Stimulated activated CD4-positive, alpha-beta T cell treated with anti-CD3 and anti-CD28 coated beads, Interleukin-2, amount 100 ng/mL, for 24 hours (primary cell): ENCODE measurements at places on chromosomes 7 and 10.

- DNase-seq: no peak
Measured at GRCh38 chr10:124171561-124171960, 78.2 kb upstream of the CHST15 start.

- DNase-seq: no peak
Measured at GRCh38 chr7:18846765-18847215, 270.6 kb downstream of the TWIST1 start.

DNA sequence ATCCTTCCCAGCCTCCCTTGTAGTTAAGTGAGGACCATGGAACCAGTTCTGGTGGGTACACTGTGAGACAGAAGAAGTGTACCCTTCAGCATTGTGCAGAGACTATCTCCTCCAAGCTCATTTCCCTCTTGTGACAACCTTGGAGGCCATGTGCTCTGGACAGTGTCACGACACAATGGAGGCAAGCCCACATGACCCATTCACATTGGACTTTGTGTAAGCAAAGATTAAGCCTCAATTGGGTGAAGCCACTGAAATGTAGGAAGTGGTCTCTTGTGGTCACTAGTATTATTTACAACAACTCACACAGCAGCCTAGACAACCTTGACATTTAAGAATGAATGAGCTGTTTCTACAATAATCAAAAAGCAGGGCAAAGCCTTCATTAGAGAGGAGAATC, 124.2 kb downstream of the INHBA start:
- DNase-seq: no peak

DNA sequence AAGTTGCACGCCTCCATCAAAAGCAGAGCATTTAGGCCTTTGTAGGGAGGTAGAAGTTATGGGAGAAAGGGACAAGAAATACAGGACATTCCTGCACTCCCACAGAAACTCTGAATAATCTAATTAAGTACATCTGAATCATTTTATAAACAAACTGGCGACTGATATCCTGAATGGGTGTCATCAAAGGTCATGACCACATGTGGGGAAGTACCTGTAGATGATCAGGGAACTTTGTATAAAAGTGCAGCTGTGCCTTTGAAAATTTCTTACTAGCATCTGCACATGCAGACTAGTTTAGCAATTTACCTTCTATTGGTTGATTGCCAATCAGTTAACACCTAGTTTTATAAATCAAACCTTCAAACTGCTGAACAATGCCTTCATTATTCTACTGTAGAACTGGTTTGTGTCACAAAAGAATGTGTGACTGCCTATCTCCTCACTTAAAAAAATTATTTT, 17.1 kb downstream of the STEAP4 start:
- DNase-seq: no peak

DNA sequence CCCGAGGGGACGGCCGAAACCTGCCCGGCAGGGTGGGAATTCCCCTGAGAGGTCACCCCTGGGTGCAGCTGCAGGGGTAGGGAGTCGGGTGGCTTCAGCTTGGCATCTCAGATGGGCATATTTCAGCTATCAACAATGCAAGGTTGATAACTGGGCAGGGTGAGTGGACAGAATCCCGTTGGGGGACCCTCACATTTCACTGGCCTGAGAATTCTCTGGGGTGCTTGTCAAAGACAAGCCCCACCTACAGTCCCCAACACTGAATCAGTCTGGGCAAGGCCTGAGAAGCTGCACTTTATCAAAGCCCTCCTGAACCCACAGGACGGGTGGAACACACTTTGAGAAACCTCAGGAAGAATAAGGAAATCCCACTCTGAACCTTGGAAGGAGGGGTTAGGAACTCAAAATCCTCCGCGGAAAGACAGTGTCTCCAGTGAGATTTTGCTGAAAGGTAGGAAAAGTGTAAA, 3.1 kb downstream of the RGS10 start:
- DNase-seq: peak; percentile 31

DNA sequence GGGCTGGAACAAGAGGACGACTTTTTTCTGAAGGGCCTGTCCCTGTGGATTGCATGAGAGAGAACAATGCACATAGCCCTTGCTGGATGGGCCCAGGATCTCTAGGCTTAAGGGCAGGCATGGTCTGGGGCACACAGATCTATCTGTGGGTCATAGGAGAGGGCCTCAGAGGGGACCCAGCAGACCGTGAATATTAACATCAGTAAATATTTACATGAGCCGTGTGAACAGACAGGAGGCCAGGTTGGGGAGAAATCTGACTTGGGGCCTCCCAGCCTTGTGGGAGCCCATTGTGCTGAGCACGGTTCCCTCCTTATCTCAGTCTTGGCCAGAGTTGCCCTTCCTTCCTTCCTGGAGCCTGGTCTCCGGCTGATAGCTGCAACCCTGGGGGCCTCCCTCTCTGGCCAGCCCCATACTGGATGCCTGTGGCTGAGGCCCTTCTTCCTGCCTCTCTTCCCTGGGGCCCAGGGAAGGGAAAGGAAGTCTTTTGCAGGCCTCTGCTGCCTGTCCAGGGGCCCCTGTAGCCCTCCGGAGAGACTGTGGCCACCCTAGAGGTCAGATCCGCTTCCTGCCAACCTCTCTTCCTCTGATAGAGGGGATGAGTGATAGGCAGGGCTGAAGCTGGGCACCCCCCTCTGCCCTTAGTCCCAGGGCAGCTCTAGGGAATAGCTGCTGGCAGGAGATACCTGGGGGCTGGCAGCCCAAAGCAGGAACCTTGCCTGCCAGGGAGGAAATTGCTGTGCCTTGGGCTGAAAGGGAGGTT, 44.5 kb upstream of the TRIM8 start:
- no peak for DNase-seq

DNA sequence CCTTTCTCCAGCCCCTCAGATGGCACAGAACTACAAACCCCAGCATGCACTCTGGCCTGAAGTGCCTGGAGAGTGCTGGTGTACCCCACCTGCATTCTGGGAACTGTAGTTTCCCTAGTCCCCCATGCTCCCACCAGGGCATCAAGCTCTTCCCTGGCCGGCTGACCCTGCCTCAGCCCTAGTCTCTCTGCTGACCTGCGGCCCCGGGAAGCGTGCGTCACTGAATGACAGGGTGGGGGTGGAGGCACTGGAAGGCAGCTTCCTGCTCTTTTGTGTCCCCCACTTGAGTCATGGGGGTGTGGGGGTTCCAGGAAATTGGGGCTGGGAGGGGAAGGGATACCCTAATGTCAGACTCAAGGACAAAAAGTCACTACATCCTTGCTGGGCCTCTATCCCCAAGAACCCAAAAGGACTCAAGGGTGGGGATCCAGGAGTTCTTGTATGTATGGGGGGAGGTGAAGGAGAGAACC, 2.1 kb downstream of the NOS3 start:
- DNase-seq: no peak

- no peak for DNase-seq
Measured at GRCh38 chr7:33590916-33591315, 314.4 kb upstream of the BMPER start.

GRCh38 chr10:22570733-22571430, 143.5 kb downstream of the PIP4K2A start:
- DNase-seq: no peak

DNA sequence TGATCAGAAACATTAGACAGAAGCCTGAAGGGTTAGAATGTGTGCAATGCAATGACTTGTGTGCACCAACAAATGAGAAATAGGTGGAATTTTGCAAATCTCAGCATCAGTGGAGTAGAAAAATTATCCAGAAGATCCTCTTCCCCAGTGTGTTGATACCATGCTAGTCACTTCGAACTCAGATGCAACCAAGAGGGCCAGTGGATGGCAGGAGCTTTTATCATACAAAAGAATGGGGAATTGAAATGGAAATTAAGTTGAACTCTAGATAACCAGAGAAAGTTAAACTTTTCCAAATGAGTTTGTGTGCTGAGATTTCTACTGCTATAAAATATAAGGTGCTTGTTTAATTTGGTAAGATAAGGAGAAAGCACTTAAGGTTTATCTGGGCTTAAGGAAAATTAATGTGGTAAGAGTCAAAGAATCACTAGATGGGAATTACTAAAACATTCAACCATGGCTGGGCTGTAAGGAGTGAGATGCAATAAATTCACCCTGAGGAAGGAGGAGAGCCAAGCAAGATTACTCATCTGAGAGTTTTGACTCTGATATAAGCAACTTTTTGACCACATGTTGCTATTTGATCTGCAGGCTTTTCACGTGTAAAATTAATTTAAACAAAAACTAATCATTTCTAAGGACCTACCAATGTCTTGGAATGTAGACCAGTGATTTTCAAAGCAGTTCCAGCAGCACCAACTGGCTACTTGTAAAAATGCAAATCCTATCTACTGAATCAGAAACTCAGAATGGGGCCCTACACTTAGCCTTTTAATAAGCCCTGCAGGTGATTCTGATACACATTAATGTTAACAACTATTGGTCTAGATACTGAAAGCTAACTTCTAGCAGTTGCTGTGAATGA, 113.2 kb downstream of the CDC14C start:
- no peak for DNase-seq
